ENCODE measurements at places on chromosomes 6 and 20.

- DNase-seq, result no peak
Observed at GRCh38 chr20:58570204-58570859, 55.1 kb upstream of the APCDD1L start.

DNA sequence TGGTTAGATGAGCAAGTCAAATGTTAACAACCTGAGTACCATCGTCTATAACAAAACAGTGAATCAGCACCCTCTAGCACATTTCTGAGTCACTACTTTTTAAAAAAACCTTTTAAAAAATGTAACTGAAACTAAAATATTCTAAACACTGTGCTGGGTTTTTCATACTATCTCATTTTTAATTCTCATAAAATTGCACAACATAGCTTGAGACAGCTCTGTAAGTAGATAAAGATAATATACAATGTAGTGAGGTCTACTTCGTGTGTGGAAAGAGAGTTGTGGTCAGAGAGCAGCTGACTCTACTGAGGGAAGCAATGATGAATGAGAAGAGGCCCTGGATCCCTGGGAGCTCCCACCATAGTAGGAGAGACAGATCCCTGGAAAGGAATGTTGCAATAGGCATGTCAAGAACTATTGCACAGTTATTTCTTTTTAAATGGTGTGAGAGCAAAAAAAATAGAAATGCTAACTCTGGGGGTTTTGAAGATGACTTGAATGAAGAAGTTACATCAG is 13.6 kb upstream of the CALHM6 start:
- DNase-seq, result no peak

- DNase-seq, result no peak
Observed at GRCh38 chr6:67011441-67011840, 1304.4 kb upstream of the EYS start.

DNA sequence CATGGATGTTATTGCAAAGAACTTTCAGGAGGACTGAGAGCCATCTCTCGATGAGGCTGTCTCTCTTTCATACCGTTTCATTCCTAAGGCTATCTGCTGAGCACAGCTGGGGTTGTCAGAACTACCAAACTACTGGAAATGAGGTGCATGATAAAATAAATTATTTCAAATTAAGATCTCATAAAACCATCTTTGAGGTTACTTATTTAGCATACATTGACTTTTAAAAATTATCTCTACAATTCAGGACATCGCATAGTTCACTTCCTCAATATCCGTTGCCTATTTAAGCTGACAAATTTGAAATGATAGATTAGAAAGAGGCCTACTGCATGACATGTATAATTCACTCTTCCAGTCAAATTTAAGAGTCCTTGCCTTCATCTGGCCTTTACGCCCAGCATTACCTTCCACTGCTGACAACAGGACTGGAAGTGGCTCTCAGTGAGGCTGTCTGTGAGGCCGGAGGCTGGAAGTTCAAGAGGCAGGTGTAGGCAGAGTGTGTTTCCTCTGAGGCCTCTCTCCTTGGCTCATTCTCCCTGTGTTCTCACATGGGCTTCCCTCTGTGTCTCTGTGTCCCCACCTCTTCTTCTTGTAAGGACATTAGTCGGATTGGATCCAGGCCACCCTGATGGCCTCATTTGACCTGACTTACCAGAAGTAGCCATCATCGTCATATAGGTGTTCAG is 12.8 kb upstream of the DUSP22 start:
- DNase-seq, result no peak

GRCh38 chr6:45300736-45301135 is 27.4 kb upstream of the RUNX2 start:
- no peak for DNase-seq

DNA sequence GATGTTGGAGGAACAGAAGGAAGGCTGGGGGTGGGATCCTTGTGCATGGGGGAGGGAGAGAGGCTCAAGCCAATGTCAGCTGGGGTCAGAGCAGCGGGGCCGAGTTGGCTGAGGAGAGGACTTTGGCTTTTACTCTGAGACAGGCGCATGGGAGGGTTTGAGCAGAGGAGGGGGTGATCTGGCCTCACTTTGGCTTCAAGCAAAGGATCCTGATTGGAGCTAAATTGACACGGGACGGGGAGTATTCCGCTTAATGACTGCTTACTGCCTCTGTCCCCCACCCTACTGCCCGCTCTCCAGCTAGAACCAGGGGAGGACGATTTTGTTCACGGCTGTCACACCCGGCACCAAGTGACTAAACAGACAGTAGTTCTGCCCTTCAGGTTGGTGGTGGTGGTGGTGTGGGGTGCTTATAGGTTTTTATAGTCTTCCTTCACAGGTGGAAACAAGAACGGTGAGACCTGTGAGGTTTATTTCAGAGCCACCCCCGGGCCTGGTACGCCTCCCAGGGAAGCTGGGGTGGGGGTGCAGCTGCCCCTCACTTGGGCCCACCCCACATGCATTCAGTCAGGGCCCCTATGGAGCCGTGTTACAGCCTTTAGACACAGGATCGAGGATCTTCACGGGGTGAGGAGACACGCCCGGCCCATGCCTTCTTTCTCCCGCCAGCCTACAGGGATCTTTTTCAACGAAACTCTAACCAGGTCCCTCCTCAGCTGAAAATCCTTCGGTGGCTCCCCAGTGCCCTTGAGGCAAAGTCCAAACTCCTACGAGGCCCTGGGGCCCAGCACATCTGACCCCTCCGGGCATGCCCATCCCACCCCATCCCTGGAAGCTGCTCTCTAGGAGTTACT is 1.3 kb upstream of the SNAI1 start:
- no peak for DNase-seq

- no peak for DNase-seq
Observed at GRCh38 chr6:101779051-101779844, 385.7 kb downstream of the GRIK2 start.

DNA sequence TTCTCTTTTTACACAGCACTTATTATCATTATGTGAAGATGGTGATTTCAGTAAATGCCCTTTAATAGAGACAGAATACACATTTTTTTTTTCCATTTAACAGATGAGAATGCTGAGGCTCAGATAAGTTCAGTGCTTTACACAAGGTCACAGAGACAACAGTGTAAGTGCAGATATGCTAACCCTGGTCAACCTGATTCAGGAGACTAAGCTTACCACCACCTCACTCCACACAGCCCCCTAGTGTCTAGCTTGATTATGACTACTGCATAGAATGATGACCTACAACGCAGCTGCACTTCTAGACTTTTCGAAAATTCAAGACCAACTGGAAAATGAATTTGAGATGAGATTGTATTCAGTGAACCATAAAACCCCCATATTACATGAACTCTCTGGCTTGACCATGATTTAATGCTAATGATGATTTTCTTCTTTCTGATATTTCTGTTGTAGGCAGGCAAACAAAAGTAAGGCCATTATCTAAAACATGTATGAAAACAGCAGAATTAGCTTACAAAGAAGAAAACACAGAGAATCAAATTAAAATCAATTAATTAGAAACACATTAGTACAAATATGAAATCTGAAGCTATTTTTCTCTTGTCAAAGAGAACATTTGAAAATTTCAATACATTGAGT is 212.1 kb upstream of the PHACTR1 start:
- no peak for DNase-seq

DNA sequence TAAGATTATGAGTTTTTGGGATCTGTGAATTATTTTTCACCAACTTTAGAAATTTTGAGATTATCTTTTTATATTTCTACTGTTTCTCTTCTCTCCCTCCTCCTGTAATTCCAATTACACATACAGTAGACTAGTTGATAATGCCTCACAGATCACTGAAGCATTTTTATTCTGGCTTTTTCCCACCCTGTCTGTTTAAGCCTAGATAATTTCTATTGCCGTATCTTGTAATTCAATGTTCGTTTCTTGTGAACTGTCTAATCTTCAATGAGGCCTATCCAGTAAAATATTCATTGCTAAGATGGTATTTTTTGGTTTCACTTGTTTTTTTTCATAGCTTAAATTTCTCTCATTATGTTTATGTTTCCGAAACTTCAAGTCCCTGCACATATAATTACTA is 12.0 kb downstream of the MDN1 start:
- no peak for DNase-seq
